ENCODE measurements at places on chromosomes 5 and 9.

DNA sequence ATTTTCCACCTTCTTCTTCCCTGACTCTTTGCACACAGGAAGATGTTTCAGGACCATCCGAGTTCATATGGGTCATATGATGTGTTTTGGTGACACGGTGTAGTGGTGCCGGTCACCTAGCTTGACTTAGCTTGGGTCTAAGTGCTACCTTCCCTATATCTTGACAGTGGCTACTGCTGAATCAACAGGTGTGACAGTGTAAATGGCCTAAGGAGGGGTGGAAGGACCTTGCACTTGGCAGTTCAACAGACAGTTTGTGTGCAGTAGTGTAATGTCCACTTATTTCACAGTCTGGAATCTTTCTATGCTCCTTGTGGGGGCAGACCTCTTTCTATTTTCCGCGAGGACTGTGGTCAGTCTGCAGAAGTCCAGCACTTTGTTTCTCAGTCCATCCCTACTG lies 43.8 kb downstream of the CARTPT start:
- no peak for DNase-seq

DNA sequence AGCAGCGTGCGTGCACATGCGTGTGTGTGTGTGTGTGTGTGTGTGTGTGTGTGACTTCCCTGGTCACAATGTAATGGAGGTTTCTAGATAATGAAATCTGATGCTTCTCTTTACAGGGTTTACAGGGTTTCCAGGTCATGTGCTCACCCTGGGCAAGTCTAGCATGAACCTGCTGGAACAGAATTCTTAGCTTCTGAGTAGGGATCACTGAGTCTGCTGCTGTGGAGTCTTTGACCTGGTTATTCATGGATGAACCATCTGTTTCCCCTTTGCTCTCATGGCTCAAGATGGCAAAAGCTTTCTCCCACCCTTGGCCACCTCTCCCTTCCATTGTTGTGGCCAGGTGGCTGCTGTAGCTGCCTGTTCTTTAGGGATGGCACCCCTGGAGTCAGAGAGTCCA lies 111.6 kb upstream of the SHB start:
- DNase-seq, result no peak

DNA sequence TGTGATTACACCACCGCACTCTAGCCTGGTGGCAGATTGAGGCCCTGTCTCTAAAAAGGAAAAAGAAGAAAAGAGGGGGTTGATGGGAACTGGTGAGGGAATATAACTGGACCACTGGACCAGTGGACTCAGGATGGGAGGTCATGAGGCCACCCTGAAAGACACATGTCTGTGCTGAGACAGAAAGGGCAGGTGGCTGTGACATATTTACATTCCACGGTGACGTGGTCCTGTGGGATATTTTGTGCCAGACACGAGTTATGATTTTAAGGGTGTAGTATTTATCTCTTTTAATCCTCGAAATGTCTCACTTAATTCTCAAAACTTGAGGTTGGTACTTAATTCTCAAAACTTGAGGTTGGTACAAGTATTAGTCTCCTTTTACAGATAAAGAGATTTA lies 32.9 kb downstream of the LHX2 start:
- DNase-seq, result no peak

- DNase-seq, result no peak
These were observed 74.7 kb downstream of the KIF24 start for GRCh38 chr9:34254141-34254913.

- no peak for DNase-seq
These were observed 802.4 kb upstream of the ACO1 start for GRCh38 chr9:31582071-31582470.

- DNase-seq, result no peak
These were observed 93.3 kb downstream of the CACNA1B start for GRCh38 chr9:137970686-137971476.

DNA sequence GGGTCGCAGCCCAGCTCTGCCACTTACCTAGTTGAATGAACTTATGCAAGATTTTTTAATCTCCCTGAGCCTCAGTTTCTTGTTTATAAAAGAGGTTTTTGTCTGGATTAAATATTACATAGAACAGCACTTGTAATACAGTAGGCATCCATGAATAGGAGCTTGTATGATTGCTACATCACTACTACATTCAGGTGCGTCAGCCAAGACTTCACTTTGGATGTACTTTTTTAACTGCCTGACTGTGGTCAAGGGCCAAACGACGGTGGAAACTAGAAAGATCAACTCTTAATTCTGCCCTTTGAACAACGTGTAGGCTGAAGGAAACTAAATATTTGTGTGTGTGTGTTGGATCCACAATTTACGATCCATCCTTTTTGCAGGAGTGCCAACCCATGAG lies 172.8 kb downstream of the RFK start:
- no peak for DNase-seq

DNA sequence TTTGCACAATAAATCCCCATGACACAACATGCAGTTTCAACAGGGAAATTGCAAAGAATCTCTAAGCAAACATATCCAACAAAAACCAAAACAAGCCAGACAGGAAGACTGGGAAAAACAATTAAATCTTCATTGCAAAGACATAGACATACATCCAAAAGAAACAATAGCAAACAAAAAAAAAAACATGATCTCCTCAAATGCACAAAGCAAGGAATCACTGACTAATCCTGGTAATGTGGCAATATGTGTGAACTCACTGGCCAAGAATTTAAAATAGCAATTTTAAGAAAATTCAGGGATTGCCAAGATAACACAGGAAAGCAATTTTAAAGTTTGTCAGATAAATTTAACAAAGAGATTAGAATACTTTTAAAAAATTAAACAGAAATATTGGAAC lies 520.1 kb upstream of the SMC2 start:
- no peak for DNase-seq

GRCh38 chr9:126501383-126502331 lies 112.1 kb upstream of the LMX1B start:
- DNase-seq, result no peak

DNA sequence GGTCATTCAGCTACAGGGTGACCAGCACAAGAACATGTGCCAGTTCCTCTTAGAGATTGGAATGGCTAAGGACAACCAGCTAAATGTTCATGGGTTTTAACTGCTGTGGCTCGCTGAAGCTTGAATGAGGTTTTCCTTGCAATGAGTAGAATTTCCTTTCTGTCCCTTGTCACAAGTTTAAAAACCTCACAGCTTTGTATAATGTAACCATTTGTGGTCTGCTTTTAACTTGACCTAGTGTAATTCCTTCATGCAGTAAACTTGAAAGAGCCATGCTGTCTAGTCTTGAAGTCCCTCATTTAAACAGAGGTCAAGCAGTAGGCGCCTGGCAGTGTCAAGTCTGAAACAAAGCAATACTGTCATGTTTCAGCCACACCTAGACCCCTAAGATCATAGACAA lies 181.3 kb upstream of the DMRT1 start:
- no peak for DNase-seq

- no peak for DNase-seq
These were observed 132.9 kb downstream of the BARX1 start for GRCh38 chr9:93822229-93822628.

DNA sequence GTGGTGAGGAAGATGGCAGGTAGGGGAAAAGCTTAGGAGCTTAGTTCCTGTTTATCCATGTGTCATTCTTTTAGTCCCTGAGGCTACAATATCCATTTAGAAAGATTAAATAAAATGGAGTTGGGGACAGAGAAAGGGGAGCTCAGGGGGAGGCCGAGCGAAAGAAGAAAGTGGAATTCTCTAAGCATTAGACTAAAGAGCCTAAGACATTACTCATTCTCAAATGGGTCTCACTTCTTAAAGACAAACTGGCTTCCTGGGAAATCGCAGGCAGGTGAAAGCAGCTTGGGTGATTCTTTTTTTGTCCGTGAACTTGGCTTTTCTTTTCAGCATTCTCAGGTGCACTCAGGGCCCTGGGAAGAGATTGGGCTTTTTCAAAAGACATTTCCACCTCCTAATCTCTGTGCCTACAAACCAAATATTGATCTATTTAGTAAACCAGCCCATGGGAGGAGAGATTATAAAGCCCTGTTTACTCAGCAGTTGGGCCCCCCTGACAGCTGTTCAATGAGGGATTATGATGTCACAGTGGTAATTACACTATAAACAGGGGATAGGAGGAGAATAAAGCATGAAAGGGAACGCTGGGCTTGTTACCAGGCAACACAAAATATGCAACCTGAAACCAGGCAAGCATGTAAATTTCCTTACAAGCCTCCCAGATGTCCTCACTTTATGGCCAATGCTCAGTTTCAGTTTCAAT lies 584.0 kb downstream of the ACTL7B start:
- DNase-seq, result no peak

Measured in activated T-helper 1 cell treated with Interleukin-2 at 50 U/mL for 16 hours (primary cell).